ENCODE measurements at places on chromosomes 3 and 15.

DNA sequence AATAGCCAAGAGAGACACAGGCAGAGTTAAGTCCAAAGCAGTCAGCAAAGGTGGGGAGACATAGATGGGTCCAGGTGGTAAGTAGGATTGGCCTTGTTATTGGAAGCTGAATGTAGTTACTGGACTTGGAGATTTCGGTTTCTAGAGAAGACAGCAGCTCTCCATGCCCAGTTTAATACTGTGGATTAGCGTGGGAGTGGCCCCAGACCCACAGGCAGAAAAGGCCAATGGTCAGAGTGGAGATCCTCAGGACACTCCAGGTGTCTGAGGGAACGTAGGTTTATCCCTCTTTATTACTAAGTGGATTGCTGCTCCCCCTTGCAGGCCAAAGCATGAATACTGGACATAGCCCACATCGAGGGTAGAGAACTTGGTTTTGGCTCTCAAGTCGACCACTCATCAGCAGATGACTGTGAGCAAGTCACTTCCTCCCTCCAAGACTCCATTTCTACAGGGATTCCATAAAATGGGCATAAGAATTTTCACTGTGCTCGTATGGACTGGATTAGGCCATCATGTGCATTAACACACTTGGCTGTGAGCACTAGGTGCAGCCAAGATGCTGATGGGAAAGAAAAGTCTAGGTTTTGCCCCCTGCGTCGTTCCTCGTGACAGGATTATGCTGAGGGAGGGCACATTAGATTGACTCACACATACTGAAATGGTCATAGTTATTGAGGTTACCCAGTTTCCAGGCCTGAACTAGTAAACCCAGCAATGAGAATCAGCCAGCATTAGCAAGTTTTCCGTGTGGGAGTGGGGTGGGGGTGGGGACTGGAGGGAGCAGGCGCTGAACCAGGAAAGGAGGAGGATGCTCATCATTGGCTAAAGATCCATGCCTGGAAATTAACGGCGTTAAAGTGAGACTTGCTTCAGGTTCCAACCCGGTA lies 225.2 kb upstream of the TPRG1 start:
- DNase-seq = peak; percentile 50

GRCh38 chr3:150890295-150890694 lies 14.9 kb downstream of the MINDY4B start:
- peak; percentile 96 for DNase-seq

DNA sequence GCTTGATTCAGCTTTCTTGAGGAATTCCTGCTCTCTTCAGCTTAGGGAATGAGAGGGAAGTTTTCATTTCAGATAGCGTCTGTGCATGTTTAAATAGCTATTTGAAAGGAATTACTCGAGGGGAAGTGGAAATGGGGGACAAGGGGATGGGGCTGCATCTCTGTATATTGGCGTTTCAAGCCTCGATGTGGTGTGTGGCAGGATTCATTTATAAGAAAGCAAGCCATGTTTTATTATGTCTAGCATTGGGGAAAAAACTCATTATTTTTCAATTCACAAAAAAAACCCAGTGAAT lies 1.0 kb downstream of the ATP2C1 start:
- DNase-seq = no peak

GRCh38 chr3:14358426-14359211 lies 43.8 kb upstream of the SLC6A6 start:
- no peak for DNase-seq

- DNase-seq = no peak
Measured at GRCh38 chr3:114071786-114072185, 15.2 kb downstream of the QTRT2 start.

DNA sequence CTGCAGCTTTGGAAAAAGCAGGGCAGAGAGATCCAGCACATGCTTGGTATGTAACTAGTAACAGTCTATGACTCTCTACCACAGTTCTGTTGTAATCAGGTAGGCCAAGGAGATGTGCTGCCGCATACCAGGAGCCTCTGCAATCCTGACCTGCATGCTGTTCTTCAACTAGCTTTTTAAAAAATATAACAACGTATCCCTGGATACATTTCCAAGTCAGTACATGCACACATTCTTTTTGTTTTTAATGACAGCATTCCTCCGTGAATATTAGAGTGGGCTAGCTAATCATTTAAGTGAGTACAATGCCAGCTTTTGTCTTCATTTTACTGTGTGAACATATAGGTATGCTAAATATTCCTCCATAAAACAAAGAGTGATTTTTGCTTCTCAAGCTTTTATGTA lies 437.8 kb downstream of the RBMS3 start:
- no peak for DNase-seq

DNA sequence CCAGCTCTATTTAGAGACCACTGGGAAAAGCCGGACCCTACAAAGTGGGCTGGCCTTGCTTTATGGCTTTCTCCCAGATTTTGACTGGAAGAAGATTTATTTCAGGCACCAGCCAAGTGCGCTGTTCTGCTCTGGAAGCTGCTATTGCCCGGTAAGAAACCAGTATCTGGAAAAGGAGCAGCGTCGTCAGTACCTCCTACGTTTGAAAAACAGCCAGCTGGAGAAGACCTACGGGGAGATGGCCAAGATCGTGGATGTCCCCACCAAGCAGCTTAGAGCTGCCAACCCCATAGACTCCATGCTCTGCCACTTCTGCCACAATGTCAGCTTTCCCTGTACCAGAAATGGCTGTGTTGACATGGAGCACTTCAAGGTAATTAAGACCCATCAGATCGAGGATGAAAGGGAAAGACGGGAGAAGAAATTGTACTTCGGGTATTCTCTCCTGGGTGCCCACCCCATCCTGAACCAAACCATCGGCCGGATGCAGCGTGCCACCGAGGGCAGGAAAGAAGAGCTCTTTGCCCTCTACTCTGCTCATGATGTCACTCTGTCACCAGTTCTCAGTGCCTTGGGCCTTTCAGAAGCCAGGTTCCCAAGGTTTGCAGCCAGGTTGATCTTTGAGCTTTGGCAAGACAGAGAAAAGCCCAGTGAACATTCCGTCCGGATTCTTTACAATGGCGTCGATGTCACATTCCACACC lies 60.9 kb downstream of the PXYLP1 start:
- no peak for DNase-seq

GRCh38 chr3:181425074-181425473 lies 286.7 kb upstream of the SOX2 start:
- DNase-seq = no peak

DNA sequence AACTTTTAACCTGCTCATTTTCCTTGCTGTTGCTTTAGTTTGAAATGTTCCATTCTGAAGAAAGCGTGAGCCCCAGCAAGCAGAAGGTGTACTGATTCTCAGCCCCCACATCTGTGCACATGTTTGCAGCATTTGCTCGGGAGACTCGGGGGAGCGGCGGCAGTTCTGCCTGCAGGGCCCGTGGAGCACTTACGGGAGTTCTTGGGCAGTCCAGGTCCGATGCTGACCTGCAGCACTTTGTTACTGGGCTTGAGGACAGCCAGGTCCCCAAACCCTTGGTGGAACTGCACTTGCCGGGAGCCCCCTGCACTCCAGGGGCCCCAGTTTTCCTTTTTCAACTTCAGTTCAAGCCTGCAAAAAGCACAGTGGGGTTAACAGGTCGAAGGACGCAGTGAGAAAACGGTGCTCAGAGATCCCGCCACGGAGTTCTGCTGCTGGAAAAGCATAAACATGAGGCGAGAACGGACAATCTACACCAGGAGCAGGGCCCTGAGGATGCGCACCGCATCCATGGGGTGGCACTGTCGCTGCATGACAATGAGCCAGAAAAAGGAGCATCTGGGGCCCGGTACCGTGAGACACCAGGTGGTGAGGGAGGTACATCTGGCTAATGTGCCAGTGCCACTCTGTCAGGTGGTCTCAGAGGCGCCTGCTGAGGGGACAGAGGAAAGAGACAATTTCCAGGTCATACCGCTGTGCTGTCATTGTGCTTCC lies 45.6 kb upstream of the LDHAL6B start:
- no peak for DNase-seq

DNA sequence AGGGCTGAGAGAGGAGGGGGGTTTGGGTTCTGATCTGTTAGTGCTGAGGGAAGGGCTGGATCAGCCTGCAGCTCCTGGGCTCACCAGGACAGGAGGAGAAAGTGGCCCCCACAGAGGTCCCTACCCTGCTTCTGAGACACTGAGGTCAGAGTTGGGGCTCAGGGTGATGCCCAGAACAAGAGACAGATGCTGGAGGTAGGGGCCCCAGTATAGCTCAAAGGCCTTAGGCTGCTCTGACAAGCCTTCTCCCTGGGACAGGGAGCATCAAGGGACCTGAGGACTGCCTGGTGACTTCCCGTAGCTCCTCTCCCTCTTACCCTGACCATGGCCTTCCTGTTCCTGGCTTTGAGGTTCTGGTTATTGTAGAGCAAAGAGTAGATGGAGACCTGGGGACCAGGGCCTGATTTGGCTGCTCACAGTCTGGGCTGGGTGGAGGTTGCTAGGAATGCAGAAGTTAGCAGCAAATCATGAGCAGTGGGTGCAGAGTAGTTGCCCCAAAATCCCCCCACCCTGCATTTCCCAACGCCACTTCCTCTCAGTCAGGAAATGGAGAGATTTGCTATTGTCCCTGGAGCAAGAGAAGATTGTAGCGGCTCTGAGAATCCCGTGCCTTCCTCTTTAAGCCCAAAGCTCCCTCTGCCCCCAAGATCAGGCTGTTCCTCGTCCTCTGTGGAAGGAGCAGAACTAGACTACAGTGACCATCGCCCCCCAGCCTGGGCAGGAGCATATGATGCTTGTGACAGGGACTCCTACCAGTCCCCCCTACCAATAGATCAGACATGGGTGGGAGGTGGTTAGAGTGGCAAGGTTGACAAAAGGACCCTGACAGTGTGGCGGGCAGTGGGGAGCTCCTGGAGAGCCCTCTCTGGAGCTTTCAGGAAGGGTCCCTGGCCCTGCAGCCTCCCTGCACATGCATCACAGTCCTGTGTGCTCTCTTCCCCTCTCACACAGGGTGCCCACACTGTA lies 47.4 kb upstream of the SEC22A start:
- DNase-seq = peak; percentile 31

DNA sequence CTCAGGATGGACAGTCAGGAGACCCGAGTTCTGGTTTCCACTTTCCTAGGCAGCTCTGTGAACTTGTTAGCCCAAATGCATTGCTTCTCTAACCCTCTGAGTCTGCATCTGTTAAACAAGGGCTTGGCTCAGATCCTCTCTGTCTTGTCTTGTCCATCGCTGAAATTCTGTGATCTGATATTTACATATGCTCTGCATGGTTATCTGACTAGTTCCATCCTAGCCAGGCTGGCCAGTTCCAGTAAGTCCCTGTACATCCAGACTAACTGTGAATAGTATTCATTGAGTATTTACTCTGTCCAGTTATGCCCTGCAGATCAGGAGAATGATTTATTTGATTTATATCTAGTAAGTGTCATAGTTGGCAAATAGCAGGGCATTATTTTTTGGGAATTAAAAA lies 27.0 kb upstream of the SV2B start:
- DNase-seq = no peak

- DNase-seq = no peak
Measured at GRCh38 chr3:26018889-26019288, 229.0 kb downstream of the OXSM start.
